ENCODE measurements at places on chromosomes 3 and 15.
A peak's percentile ranks its signal among the peaks of the same experiment; 100 is the strongest.

DNA sequence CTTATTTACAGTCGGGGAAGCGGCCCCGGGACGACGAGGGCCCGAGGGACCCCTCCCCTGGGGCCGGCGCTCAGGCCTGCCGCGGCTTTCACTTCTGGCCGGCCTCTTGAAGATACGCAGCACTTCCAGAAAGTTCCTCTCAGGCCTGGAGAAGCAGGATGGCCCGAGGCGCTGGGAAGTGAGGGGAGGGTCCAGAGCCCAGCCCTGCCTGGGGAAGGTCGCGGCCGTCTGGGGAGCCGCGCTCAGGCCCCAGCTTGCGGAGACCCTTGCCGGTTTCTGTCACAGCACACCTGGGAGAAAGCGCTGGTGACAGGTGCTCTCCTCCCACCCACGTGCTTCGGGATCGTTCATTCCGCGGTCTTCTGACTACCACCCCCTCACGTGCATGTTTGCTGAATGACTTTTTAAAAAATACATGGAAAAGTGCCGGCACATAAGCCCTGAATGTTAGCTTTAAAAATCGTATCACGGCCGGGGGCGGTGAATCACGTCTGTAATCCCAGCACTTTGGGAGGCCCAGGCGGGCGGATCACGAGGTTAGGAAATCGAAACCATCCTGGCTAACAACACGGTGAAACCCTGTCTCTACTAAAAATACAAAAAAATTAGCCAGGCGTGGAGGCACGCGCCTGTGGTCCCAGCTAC lies 727 bp upstream of the TM2D3 start:
- DNase-seq, result no peak

DNA sequence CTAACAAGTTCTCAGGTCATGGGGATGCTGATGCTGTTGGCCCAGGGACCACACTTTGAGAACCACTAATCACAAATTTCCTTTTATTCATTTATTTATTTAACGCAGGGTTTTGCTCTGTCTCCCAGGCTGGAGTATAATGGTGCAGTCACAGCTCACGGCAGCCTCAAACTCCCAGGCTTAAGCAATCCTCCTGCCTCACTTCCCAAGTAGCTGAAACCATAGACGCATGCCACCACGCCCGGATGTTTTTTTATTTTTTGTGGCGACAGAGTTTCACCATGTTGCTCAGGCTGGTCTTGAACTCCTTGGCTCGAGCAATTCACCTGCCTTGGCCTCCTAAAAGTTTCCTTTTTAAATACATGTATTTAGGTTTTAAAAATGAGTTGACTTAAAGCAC lies 20.7 kb upstream of the ISLR2 start:
- DNase-seq, result no peak

GRCh38 chr3:66497985-66498671 lies 2.7 kb downstream of the LRIG1 start:
- DNase-seq, result no peak

- no peak for DNase-seq
These were observed 3.6 kb downstream of the CADM2 start for GRCh38 chr3:84962415-84962814.

DNA sequence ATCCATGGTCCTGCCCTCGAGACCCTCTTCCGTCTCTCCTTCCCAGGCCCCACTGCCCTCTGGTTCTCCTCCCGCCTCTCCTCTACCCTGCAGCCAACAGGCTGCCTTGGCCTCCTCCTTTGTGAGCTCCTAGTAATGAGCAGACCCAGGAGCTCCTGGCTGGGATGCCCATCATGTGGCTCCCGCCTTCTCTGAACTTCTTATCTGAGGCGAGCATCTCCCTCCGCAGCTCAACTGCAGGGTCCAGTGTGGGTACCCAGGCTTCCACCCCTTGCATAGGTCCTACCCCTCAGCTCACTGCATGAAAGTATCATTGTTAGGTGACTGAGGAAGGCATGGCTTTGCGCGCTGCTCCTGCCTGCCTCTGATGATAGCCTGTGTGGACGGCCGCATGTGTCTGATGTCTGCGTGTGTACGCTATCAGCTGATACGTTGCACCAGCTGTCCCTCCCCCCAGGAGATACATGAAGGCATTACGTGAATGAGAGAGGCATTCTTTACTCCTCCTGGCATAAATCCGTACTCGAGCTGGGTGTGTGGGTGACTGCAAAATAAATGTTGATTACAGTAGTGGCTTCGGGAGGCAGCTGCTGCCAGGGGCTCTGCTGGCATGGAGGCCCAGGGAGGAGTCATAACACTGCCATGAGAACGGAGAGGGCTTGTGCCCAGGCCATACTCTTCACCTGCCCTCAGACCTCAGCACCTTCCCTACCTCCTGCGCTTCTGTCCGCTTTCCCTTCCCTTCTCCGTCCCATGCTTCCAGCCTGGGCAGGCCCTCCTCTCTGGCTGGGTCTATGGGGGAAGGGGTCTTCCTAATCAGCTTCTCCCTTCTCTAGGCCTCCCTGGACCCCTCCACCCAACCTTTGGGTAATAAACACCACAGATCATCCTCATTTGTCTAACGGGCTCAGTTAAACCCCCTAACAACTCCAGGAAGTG lies 48.8 kb downstream of the ZNF710 start:
- no peak for DNase-seq

DNA sequence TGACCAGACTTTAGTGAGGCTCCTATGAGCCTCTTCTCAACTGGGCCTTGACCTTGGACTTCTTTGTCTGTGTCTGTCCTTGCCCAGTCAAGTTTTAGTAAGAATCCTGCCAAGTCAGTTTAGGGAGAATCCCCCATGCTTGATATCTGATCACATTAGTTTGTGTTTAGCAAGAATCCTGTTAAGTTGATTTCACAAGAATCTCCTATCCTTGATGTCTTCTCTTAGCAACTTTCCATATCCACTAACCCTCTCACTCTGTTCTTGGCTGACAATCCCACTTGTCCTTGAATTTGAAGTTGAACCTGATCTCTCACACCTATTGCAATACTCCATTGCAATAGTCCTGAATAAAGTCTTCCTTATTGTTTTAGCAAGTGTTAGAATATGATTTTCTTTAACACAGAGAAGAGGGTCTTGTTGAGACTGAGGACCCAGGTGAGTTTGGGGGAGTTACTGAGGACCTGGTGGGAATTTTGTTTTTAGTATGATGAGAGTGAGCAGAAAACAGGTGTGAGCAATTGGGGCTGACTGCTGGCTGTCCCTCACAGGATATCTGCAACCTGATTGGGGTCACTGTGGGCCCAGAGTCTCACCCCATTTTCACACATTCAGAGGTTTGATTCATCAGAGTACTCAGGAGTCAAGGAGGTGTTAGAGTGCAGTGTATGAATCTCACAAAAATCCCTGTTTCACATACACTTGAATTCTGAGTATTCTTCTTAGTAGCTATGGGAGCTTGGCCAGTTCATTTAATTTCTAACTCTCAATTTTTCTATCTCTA lies 39.9 kb upstream of the TNFAIP8L3 start:
- no peak for DNase-seq

DNA sequence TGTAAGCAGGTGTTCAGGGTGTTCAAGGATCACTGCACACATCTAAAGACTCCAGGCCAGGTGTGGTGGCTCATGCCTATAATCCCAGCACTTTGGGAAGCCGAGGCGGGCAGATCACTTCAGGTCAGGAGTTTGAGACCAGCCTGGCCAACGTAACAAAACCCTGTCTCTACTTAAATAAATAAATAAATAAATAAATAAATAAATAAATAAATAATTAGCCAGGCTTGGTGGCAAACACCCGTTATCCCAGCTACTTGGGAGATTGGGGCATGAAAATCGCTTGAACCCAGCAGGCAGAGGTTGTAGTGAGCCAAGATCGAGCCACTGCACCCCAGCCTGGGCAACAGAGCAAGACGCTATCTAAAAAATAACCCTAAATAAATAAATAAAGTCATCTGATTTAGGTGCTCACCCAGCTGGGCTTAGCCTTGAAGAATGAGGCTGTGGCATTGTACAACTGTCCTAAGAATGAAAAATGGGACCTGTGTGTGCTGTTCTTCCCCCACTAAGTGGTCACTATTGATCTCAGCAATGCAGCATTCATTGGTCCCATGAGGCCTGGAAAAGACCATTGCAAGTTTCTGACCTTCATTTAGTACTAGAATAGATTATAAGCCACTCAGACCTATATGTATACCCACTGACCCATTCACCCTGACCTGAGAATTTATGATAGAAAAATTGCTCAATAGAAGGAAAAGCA lies 82.8 kb upstream of the ABHD17C start:
- no peak for DNase-seq

- DNase-seq, result no peak
These were observed 12.8 kb downstream of the TBC1D21 start for GRCh38 chr15:73885954-73886700.

DNA sequence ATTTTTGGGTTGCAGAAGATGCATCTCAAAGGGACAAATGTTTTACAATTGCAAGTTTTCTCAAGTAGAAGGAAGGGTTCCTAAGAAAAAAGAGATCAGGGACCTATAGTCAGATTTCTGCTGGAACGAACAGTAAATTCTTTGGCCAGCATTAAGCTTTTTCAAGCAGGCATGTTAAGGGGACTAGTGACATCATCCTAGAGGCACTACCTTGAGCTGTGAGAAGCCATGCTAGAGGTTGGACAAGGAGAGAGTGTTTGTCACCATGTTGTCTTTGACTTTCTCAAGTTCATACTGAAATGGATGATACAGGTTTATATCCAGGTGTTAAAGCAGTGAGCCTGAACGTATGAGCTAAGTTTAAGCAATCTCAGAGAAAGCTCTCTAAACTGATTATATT lies 85.2 kb upstream of the WDR72 start:
- DNase-seq, result no peak

DNA sequence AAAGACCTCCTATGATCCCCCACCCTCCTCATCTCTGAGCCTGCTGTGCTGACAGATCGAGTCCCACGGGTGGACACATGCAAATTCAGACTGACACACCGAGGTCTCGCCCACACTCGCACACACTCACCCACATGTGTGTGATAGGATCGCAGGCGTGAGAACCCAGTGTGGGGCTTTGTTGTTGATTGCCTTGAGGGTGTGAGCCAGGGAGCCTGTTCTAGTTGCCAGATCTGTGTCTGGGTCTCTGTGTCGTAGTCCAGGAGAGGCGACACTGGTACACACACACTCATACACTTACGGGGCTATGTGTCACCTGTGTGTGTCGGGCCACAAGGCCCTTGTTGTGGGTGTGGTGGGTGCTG lies 2.0 kb downstream of the EPHB3 start:
- DNase-seq, result no peak

- no peak for DNase-seq
These were observed 870.2 kb downstream of the SI start for GRCh38 chr3:164208048-164208447.

- DNase-seq, result no peak
These were observed 37.1 kb downstream of the NANOGP8 start for GRCh38 chr15:35047996-35048395.

- DNase-seq, result no peak
These were observed 106.8 kb downstream of the IGF1R start for GRCh38 chr15:98755138-98755537.

GRCh38 chr15:42332331-42332730 lies 27.0 kb upstream of the CAPN3 start:
- DNase-seq, result no peak

- no peak for DNase-seq
These were observed 5.0 kb upstream of the KPNA1 start for GRCh38 chr3:122519693-122520092.

- DNase-seq, result no peak
These were observed 19.0 kb downstream of the SQOR start for GRCh38 chr15:45653702-45654424.

- DNase-seq, result peak; percentile 47
These were observed 588 bp downstream of the MAPK6 start for GRCh38 chr15:52019394-52020220.

GRCh38 chr3:45139372-45140140 lies 6.6 kb downstream of the CDCP1 start:
- no peak for DNase-seq

DNA sequence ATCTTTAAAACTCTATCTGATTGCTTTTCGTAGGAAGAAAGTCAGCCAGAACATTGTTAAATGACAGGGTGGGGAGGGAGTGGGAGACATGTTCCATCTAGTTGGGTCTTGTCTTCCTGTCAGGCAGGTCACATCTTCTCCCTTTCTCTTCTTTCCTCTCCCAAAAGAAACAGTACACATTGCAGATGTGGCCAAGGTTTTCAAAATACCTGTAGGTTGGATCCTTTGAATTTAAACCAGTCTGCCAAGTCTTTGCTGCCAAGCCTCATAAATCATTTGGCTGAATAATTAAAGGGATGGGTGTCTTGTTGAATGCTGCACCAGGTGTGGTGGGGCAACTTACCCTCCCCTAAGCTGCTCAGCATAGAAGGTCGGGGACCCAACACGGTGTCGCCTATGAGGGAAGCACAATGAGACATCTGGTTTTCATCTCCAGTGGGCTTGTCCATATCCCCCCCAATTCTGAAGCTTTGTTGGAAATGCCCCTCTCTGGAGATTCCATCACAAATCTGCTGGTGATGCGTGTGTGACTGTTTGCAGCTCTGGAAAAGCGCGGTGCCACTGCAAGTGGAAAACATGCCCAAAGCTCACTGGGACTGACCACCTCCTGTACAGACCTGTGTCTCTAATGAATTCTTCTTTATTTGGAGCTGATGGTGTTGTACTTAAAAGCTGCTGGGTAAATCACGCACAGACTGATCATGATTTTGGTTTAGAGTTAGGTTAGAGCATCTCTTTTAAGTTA lies 112.6 kb downstream of the FILIP1L start:
- no peak for DNase-seq

DNA sequence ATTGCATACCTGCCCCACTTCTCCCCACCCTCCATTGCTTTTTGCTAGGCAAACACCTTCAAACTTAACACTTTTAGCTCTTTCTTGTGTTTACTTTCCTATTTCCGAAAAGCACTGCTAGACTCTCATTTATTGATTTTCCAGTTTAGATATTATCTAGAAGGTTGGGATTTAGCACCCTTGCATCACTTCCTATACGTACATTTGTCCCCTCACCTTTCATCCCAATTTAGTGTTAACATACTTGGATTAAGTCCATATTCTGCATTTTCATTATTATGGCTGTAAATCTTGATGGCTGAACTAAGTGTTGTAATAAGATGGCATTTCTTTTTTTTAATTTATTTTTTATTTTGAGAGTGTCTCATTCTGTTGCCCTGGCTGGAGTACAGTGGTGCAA lies 39.5 kb downstream of the GOLGA6L10 start:
- DNase-seq, result no peak

GRCh38 chr3:72679540-72680198 lies 168.6 kb downstream of the SHQ1 start:
- DNase-seq, result no peak

- DNase-seq, result no peak
These were observed 260.7 kb upstream of the UMPS start for GRCh38 chr3:124469555-124469954.

DNA sequence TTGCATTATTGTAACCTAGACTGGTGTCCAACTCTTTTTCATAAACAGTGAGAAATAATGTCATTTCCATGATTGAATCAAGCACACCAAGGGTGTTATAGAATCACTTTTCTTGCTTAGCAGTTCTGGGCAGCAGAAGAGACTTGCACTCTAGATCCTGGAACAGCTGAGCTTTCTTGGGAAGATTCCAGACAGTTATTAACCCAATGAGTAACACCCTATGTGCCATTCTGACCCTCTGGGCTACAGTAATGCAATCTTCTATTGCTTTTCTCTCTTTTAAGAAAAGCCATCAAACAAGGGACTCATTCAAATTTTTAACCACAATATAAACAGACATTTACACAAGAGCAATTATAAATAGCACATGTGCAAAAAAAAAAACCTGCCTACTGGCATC lies 39.3 kb upstream of the USP3 start:
- no peak for DNase-seq

- DNase-seq, result no peak
These were observed 69.5 kb upstream of the VEPH1 start for GRCh38 chr3:157572559-157573270.

GRCh38 chr3:34361921-34362320 lies 563.5 kb downstream of the PDCD6IP start:
- DNase-seq, result no peak

Measured in stimulated activated CD8-positive, alpha-beta memory T cell treated with anti-CD3 and anti-CD28 coated beads, Interleukin-12 subunit alpha, Interleukin-12 subunit beta, amount 100 ng/mL, for 4 hours (primary cell).